ENCODE measurements at places on chromosomes 4 and X. TPM values are rescaled to one million over a fixed set of nuclear protein-coding genes. Genes with fewer than 3 reads are reported as not detected.

- H3K27ac ChIP-seq, result no peak overlapping the region
- DNase-seq, result no peak
- no peaks in the 10 kb centered on the region for H3K4me1 ChIP-seq
- H3K36me3 ChIP-seq, result no peaks in the 10 kb centered on the region
- no peak overlapping the region for H3K4me3 ChIP-seq
- no peaks in the 10 kb centered on the region for H3K27me3 ChIP-seq
Measured at GRCh38 chrX:42519666-42520231, 258.2 kb downstream of the PPP1R2C start.

DNA sequence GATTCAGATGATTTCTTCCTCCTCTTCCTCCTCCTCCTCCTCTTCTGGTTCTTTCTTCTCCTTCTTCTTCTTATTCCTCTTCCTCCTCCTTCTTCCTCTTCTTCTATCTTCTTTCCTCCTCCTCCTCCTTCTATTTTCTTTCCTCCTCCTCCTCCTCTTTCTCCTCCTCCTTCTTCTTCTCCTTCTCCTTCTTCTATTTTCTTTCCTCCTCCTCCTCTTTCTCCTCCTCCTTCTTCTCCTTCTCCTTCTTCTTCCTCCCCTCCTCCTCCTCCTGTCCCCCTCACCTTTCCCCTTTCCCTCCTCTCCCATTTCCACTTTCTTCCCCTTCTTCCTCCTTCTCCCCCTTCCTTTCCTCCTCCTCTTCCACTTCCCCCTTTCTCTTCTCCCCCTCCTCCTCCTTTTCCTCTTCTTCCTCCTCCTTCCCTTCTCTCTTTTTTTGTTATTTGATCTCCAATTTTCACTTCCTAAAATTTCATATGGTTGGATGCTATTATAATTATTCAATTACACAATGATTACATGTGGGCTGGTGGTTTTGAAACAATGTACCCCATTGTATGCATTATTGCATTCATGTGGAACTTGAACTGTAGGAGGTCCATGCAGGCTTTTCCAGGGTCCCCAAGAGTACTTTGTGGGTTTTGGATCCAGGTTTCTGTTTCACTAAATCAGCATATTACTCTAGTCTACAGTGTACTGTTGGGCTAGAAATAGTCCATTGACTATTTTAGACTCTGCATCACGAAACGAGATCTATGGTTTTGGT, 68.1 kb downstream of the SORBS2 start:
- no peaks in the 10 kb centered on the region for H3K36me3 ChIP-seq
- no peak for DNase-seq
- H3K27ac ChIP-seq, result no peak overlapping the region
- no peak overlapping the region for H3K4me3 ChIP-seq

GRCh38 chr4:189940178-189941004, at the start of gene FRG1:
Gene FRG1, plus strand, starts transcription at chr4:189940872. Its CDS starts 138 bp downstream, at chr4:189941010.
- H3K27ac ChIP-seq, result peak within 1 kb of the TSS; percentile 85
- H3K36me3 ChIP-seq, result no peaks in the 10 kb centered on the region
- no peaks in the 10 kb centered on the region for H3K27me3 ChIP-seq
- H3K4me1 ChIP-seq, result no peaks in the 10 kb centered on the region
- peak; percentile 98 for DNase-seq

DNA sequence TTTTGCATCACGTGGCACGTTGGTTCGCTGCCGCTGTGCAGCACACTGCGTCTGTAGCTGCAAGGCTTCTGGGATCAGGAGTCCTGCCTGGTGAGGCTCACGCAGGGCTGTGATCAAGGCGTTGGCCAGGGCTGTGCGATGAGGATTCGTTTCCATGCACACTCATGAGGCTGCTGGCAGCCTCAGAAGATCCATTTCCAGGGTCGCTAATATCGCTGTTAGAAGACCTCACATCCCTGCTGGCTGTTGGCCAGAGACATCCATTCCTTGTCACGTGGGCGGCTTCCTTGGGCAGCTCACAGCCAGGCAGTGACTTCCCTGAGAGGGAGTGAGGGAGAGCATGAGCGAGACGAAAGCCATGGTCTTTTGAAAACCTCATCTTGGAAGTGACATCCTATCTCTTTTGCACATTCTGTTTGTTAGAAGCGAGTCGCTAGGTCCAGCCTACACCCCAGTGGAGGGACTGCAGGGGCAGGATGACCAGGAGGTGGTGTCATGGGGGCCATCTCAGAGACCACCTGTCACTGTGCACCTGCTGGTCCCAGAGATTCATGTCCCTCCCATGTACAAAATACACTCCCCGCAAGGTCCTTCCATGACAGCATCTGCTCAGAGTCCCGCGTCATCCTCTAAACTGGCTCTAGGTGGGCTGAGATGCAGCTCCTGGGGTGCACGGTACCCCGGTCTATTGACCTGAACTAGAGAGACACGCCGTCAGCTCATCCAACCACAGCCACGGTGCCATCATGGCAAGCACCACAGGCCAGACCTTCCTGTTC, 12.2 kb downstream of the RGS12 start:
- peak; percentile 77 for DNase-seq
- no peaks in the 10 kb centered on the region for H3K36me3 ChIP-seq
- no peak overlapping the region for H3K27ac ChIP-seq
- no peaks in the 10 kb centered on the region for H3K27me3 ChIP-seq

DNA sequence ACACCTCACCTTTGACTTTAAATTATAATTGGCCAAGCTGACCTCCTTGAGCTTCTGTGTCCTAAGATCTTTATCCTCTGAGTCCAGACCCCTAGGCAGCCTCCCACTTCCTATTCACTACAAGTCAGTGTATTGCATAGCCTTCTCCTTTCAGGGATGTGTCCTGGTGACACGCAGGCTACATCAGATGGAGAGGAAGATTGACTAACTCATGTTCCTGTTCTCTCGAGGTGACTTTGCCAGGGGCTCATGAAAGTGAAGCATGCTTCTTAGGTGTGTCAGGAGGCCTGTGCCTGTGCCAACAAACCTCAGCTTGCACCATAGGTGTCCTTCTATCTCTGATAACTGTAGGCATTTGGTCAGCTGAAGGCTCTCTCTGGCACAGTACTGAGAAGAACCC, 195.7 kb upstream of the HS3ST1 start:
- peaks cover 41% of the 10 kb centered on the region for H3K4me1 ChIP-seq
- H3K4me3 ChIP-seq, result no peak overlapping the region
- no peaks in the 10 kb centered on the region for H3K27me3 ChIP-seq
- DNase-seq, result no peak
- H3K36me3 ChIP-seq, result no peaks in the 10 kb centered on the region
- peak overlapping the region; percentile 74 for H3K27ac ChIP-seq

- no peak overlapping the region for H3K4me3 ChIP-seq
- no peaks in the 10 kb centered on the region for H3K36me3 ChIP-seq
- H3K4me1 ChIP-seq, result peaks cover 11% of the 10 kb centered on the region
Measured at GRCh38 chr4:2599304-2599654, 62.8 kb downstream of the FAM193A start.

DNA sequence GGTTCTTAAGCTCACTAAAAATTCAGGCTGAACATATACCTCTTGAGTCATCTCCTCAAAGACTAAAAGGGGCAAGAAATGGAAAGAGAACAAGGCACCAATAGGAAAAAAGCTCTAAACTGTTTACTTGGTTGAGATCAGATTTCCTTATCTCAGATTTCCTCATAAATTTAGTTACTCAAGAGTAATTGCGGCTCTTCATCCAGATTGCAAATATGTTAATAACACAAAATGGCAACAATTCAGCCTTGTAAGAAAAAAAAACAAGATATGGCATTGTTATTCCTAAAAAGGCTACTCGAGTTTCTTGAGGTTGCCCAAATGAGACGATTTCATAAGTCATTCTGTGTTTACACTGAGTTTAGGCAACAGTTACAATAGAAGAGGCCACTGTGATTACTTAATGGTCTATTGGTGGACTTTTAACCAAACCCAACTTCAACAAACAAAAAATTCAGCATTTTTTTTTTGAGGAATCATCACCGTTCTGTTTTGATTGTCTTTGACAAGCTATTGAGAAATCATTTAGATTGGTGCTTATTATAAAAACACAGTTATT, 97.9 kb upstream of the PDHA1 start:
- H3K36me3 ChIP-seq, result no peaks in the 10 kb centered on the region
- H3K27me3 ChIP-seq, result no peaks in the 10 kb centered on the region
- DNase-seq, result no peak
- no peak overlapping the region for H3K4me3 ChIP-seq
- no peaks in the 10 kb centered on the region for H3K4me1 ChIP-seq

- H3K36me3 ChIP-seq, result no peaks in the 10 kb centered on the region
- H3K4me1 ChIP-seq, result no peaks in the 10 kb centered on the region
- H3K27ac ChIP-seq, result no peak overlapping the region
- no peak for DNase-seq
Measured at GRCh38 chr4:26281881-26282280, 38.9 kb upstream of the RBPJ start.

- H3K36me3 ChIP-seq, result no peaks in the 10 kb centered on the region
- H3K4me3 ChIP-seq, result no peak overlapping the region
- H3K27ac ChIP-seq, result no peak overlapping the region
- DNase-seq, result no peak
Measured at GRCh38 chr4:67332627-67333026, 212.7 kb downstream of the CENPC start.

DNA sequence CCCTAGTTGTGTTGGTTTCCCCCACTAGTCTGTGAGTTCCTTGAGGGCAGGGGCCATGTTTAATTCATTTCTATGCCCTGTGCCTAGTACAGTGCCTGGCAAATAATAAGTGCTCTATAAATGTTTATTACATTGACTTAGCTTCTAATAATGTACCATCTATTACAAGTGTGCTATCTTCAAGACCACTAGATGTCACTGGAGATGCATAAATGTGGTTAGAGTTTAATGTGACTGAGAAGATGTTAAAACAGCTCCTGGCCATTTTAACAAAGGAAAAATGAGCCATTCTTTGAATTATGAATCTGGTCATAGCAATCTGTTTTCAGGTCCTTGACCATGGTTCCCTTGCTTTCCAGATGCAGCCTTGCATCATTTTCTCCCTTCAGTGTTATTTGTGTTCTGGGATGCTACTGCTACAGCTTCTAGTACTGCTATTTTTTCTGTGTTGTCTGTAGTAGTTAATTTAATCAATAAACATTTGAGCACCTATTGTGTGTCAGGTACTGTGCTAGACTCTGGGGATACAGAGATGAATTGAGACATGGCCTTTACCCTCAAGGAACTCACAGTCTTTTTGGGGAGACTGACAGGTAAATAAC, 43.2 kb downstream of the SLC9A6 start:
- no peak overlapping the region for H3K27ac ChIP-seq
- peak; percentile 70 for DNase-seq
- no peaks in the 10 kb centered on the region for H3K4me1 ChIP-seq
- peaks cover 3% of the 10 kb centered on the region for H3K36me3 ChIP-seq

- no peaks in the 10 kb centered on the region for H3K27me3 ChIP-seq
- no peak overlapping the region for H3K27ac ChIP-seq
- H3K4me3 ChIP-seq, result no peak overlapping the region
- peak; percentile 19 for DNase-seq
- no peaks in the 10 kb centered on the region for H3K4me1 ChIP-seq
Measured at GRCh38 chr4:176492646-176493302, 173.0 kb downstream of the SPCS3 start.

DNA sequence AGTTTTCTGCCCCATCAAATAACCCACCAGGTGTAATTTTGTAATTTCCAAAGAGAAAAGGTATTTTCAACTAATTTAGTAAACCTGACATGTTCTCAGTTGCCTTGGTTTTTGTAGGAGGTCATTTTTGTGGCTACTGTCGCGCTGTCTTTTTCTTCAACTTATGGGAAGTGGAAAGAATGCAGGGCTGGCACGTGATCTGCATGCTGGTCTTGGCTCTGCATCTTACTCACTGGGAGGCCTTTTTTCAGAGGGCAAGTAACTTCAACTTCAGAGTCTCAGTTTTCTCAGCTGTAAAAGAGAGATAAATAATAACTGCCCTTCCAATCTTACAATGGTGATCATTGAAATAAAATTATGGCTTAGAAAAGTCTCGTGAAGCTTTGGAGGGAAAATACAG, 109.9 kb upstream of the SMIM10 start:
- no peak for DNase-seq
- no peak overlapping the region for H3K27ac ChIP-seq
- H3K36me3 ChIP-seq, result no peaks in the 10 kb centered on the region
- H3K27me3 ChIP-seq, result no peaks in the 10 kb centered on the region
- H3K4me1 ChIP-seq, result no peaks in the 10 kb centered on the region
- no peak overlapping the region for H3K4me3 ChIP-seq

- H3K4me3 ChIP-seq, result no peak overlapping the region
- H3K27me3 ChIP-seq, result peaks cover 2% of the 10 kb centered on the region
- no peak for DNase-seq
- H3K4me1 ChIP-seq, result no peaks in the 10 kb centered on the region
- H3K36me3 ChIP-seq, result no peaks in the 10 kb centered on the region
Measured at GRCh38 chrX:108245462-108245861, 153.9 kb downstream of the ATG4A start.

GRCh38 chr4:40564004-40564403, 65.7 kb downstream of the RBM47 start:
- no peaks in the 10 kb centered on the region for H3K4me1 ChIP-seq
- H3K27me3 ChIP-seq, result no peaks in the 10 kb centered on the region
- H3K4me3 ChIP-seq, result no peak overlapping the region

- H3K36me3 ChIP-seq, result no peaks in the 10 kb centered on the region
- no peaks in the 10 kb centered on the region for H3K4me1 ChIP-seq
- H3K27ac ChIP-seq, result no peak overlapping the region
- H3K27me3 ChIP-seq, result no peaks in the 10 kb centered on the region
- no peak overlapping the region for H3K4me3 ChIP-seq
Measured at GRCh38 chrX:106397788-106398538, 213.8 kb upstream of the RADX start.

- no peaks in the 10 kb centered on the region for H3K4me1 ChIP-seq
- H3K36me3 ChIP-seq, result no peaks in the 10 kb centered on the region
- DNase-seq, result no peak
- H3K4me3 ChIP-seq, result no peak overlapping the region
Measured at GRCh38 chr4:164215113-164215741, 538.7 kb upstream of the SMIM31 start.

The HOPX gene
- 17.6 TPM for total RNA-seq

The CAPN6 gene
- total RNA-seq, result 25.0 TPM

The MCF2 gene
- total RNA-seq, result 0.85 TPM

The ASB11 gene
- 0.41 TPM for total RNA-seq

The CLCN4 gene
- 7.3 TPM for total RNA-seq
